Mucosa of gallbladder (tissue), 1 donor: ENCODE measurements at places on chromosomes 5 and 9. TPM values are rescaled to one million over a fixed set of nuclear protein-coding genes. Genes with fewer than 3 reads are reported as not detected.

DNA sequence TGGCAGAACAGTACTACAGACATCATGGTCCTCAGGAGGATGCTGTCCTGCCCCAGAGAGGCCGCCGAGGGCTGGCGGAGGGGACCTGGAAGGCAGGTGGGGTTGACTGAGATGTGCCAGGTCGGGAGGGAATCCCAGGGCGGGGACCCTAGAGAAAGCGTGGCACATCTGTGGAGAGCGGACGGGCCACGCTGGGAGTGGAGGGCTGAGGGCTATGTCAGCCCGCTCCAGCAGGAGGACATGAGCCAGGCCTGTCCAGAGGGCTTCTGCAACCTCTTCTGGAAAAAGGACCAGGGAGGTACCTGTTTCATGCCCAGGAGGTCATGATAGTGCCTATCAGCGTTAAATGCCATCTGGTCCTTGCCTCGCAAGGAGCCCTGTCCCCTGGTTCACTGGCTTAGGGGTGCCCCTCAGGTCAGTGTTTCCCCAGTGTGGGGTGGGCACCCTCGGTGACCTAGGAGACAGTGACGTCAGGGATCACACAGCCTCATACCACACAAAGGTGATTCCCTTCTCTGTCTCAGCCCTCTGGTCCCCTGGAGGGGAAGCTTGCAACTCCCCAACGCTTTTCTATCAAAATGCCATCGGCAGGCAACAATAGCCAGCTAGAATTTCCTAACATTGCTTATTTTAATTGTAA lies 103.6 kb upstream of the IER5L start:
- DNase-seq, result no peak

- DNase-seq, result no peak
These were observed 4.1 kb downstream of the CFAP95 start for GRCh38 chr9:69824499-69825252.

DNA sequence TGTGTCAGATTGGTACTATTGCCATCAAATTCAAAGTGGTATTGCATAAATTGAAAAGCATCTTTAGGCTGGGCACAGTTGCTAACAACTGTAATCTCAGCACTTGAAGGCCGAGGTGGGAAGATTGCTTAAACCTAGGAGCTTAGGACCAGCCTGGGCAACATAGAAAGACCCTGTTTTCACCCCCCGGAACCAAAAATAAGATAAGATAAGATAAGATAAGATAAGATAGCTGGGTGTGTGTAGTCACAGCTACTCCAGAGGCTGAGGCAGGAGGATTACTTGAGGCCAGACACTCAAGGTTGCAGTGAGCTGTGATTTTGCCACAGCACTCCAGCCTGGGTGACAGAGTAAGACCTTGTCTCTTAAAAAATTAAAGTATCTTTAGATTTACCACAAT lies 297.9 kb upstream of the SEMA6A start:
- no peak for DNase-seq

DNA sequence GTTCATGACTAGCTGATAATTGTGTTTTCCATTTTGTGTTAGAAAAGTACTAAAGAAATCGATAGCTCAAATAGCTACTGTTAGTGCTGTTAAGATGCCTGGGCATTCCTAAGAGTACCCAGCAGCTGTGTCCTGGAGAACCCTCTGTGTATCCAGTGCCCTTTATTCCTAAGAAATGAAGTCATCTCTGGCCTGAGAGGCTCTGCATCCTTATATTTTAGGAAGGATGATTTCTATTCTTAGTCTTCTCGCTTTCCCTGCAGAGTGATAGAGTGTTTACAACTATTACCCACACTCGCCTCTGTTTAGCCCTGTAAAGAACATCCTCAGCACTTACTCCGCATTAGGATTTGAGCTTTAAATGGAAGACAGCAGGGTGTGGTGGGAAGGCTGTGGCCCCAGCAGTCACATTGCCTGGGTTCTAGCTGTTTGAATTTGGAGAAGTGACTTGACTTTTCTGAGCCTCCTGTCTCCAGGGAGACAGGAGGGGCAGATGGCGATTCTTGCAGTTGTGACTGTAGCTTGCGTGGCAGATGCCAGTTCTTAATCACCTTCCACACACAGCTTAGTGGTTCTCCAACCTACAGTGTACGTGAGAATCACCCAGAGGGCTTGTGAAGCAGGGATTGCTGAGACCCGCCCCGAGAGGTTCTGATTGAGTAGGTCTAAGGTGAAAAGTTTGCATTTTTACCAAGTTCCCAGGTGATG lies 177.2 kb upstream of the PITX1 start:
- DNase-seq, result peak; percentile 9

The RASGRF2 gene
- total RNA-seq, result 4.3 TPM
